Keratinocyte (primary cell): ENCODE measurements at places on chromosomes 11 and 22.
A peak's percentile ranks its signal among the peaks of the same experiment; 100 is the strongest.

GRCh38 chr11:94315664-94316063, 11.3 kb downstream of the IZUMO1R start:
- DNase-seq: no peak

- no peak for DNase-seq
Measured at GRCh38 chr22:37260901-37261336, 16.9 kb upstream of the RAC2 start.

DNA sequence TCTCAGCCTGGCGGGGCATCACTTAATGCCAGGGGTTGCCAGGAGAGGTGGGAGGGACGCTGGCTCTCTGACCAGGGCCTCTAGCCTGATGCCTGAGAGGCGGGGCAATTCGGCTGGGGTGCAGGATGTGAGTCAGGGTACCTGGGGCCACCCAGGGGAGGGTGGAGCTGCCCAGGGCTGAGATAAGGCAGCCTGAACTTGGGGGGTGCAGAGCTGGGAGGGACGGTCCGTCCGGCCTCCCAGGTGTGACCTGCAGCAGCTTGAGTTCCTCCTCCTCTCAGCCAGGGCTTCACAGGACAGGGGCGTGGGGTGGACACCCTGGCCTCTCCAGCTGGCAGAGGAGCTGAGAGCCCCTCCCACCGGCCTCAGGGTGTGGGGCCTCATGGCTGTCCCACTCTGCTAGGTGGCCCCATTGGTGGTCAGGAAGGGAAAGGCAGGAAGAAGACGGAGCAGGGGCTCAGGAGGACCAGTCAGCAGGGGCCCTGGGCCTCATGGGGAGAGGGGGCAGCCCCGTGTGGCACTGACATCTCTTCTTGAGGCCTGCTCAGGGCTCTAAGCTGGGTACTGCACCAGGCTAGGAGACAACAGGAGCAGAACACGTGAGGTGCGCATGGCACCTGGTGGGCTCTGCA, 942 bp upstream of the RPS6KA4 start:
- DNase-seq: peak; percentile 81

DNA sequence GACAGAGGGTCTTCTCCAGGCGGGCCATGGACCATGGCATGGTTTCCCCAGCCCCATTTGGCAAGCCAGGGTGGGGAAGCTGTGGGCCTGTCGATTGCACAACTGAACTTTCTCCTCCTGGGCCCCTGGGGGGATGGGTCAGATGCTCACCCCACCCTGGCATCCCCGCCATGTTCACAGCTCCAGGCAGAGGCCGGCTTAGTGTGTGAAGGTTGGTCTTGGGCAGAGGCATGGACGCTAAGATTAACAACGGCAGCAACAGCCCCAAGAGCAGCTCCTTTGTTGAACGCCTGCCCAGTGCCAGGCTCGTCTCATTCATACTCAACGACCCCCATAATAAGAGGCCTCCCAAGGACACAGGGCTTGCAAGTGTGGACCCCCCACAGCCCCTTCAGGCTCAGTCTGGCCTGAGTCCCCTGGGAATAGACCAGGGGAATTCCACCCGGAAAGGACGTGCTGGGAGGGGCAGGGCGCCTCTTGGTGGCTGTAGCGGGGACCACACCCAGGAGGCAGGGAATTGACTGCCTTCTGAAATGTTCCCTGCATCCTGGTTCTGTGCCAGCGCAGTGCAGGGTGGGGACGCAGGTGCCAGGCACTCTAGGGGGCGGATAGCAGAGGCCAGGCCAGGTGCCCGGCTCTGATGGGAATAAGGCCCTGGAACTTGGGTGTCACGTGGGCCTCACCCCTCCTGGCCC, 8.3 kb downstream of the TSPO start:
- no peak for DNase-seq

DNA sequence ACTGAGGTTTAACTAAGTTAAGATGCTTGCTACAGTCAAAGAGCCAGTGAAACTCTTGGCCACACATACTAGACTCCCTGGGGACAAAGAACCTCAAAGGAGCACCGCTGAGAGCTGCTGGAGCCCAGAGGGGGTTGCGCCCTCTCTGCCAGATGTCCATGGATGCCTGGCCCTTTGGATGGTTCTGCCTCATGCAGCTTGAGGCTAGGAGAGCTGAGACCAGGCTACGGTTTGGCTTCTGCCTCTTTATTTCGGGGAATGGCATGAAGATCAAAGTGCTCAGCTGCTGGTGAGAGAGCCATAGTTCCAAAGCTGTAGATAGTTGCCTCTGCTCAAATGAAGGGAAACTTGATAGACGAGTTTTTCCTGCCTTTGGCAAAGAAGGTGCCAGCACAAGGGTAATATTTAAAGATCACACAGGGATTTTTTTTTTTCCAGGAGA, 43.0 kb downstream of the RASSF10 start:
- DNase-seq: no peak

- no peak for DNase-seq
Measured at GRCh38 chr11:113331441-113331840, 17.1 kb downstream of the TTC12 start.

- no peak for DNase-seq
Measured at GRCh38 chr11:113460469-113460868, 14.7 kb downstream of the DRD2 start.

DNA sequence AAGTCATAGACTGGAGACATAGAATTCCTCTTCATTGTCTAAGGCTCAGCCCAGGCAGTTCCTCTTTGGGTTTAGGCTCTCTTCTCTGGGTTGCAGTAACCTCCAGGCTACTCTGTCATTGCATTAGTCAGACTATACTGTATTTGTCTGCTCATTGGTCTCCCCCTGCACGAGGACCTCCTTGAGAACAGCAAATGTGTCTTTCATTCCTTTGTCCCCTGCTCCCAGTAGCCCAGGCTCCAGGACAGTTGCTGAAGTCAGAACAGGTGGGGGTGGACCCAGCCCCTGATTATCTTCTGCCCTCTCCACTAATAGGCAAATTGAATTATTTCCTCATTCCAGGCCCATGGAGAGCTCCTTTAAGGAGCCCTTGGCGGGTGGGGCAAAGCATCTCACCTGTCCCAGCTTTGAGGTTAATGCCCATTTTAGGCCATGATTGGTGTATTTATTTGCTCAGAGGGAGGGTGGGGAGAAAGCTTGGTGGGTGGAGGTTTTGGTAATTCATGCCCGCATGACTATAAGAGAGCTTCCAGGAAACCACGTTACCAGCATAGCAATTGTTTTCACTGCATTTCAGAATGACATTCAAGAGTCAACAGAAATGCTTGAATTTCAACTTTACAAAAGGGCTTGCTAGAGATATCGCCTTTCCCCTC, 40.9 kb downstream of the NAV2 start:
- DNase-seq: no peak

DNA sequence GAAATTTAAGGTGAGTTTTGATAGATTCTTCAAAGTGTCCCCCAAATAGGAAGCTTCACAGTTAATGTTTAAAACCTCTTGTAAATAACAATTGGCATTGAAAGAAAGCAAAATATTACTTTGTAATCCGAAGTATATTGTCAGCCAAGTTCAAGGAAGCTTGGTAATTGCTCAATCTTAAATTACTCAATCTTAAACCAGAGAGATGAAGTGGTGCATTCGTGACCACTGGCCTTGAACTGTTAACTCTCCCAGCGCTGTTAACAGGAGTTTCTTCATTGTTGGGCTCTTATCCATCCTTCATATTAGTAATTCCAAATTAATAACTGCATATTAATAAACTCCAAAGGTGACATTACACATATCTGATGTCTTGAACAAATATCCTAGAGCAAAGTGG, 20.6 kb upstream of the FDX1 start:
- no peak for DNase-seq

DNA sequence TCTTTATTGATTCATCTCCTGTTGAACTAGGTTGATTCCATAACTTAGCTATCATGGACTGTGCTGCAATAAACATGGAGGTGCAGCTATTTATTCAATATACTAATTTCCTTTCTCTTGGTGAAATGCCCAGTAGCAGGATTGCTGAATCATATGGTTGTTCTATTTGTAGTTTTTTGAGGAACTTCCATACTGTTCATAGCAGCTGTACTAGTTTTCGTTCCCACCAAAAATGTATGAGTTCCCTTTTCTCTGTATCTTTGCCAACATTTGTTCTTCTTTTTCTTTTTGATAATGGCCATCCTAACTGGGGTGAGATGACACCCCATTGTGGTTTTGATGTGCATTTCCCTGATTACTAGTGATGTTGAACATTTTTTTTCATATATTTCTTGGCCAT, 87.2 kb upstream of the NAV2 start:
- DNase-seq: no peak

DNA sequence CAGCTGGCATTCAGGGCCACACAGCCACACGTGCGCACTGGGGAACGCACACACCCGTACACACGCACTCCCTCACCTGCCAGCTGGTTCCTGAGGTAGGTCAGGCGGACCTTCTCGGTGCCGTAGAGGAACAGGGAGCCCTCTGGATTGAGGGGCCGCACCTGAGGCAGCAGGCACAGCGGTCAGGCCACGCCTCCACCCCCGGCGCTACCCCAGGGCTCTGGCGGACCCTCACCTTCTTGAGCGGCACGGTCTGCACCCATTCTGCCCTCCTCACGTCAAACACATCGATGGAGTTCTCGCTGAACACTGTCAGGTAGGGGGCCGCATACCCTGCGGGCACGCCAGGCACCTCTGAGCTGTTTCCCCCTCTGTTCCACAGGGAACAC, 17.0 kb downstream of the CDC42BPG start:
- DNase-seq: no peak

DNA sequence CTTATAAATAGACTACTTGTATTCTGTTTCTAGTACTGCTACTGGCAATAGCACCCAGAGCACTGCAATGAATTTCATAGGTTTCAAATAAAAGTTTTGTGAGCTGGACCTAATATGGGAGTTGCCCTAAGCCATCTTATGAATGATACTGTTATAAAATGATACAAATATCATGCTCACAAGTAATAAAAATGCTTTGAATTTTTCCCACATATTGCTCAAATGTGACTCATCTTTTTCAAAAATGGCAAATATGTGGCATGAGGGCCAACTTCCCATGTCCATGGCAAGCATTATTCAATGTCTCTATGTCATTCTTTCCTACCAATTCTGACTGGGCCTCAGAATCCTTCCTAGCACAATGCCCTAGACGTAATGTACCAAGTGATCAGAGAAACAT, 137.6 kb downstream of the TRPC6 start:
- no peak for DNase-seq

DNA sequence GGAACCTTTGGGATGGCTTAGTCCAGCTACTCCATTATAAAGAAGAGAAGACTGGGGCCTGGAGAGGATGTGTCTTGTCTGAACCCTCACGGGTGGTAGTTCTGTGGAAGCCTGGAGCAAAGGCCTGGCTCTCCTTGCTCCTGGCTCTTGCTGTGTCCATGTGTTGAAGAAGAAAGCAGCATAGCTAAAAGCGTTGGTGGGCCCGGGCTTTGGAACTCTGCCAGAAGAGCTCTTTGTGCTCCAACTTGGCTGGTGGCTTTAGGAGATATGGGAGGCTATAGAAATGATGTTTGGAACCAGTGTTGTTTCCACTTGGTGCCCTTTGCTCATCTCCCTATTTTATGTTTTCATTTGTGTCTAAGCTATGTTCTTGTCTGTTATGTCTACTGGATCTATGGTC, 131.1 kb downstream of the DBX1 start:
- DNase-seq: no peak

DNA sequence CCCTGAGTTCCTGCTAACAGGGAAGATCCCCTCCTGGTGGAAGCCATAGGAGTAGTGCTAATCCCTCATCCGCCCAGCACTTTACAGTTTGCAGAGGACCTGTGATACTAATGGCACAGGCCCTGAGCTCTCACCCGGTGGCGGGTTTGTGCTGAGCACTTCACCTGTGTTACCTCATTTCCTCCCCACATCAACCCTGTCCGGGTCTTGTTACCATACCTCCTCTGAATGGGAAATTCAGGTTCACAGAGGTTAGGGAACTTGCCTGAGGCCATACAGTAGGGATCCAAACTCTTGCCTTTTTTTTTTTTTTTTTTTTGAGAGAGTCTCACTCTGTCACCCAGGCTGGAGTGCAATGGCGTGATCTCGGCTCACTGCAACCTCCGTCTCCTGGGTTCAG, 25.2 kb downstream of the CAPN1 start:
- no peak for DNase-seq

DNA sequence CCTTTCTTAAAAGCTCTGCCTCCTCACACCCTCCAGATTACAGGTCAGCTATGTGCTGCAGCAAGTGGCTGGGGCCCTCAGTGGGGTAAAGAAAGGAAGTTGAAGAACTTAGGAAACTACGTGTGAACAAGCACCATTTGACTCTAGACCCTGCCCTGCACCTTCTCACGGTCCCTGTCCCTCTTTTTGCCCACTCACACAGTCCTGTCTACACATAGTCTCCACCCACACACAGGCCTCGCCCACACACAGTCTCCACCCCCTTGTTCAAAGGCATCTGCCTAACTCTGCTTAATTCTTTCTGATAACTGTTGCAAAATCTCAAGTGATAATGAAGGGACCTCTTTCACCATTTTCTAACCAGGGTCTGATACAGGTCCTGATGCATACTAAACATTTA, 59.0 kb downstream of the TMPRSS5 start:
- no peak for DNase-seq

GRCh38 chr11:126101251-126101929, 38.7 kb upstream of the CDON start:
- no peak for DNase-seq

GRCh38 chr11:60765355-60765754, 8.7 kb downstream of the MS4A15 start:
- no peak for DNase-seq

DNA sequence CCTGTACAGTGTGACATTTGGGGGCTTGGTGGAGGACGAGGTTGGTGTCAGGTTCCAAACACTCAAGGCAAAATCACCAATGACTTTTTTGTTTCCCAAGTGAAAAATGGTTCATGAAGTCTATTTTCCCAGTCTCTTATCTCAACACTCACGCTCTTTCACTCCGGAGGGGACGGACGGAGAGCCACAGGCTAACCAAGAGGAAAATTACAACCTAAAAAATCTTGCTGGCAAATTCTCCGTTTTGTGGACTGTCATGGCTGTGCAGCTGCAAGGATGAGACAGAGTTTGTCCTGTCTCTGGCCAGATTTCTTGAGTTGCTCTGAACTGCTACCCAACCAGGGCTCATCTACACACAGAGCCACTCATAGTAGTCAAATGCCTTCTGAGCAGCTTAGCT, 101.2 kb downstream of the ABTB2 start:
- no peak for DNase-seq

DNA sequence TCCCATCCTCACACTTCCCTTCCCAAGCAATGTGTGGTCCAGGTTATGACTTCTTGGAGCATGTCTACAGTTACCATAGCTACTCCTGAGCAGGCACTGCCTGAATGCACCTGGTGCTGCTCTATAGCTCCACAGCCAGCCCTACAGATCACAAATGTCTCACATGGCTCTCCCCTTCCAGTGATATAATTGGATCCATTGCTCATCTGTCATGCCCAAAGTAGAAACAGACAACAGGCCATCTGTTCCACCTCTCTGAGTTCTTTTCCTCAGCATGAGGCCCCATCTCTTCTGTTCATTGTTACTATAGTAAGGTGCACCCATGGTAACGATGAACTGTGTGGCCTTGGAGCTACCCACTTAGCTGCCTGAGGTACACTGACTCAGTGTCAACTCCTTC, 320.3 kb upstream of the ZC3H12C start:
- DNase-seq: no peak

- DNase-seq: no peak
Measured at GRCh38 chr11:8834379-8834778, 76.6 kb upstream of the AKIP1 start.
